Activated CD4-positive, alpha-beta T cell treated with anti-CD3 and anti-CD28 coated beads, Interleukin-2, amount 10 ng/mL, durations not matched to agents 7 days and 5 days (primary cell): ENCODE measurements at places on chromosomes 5 and 9.

GRCh38 chr9:75186767-75187380 lies 98.6 kb downstream of the OSTF1 start:
- no peak for DNase-seq

DNA sequence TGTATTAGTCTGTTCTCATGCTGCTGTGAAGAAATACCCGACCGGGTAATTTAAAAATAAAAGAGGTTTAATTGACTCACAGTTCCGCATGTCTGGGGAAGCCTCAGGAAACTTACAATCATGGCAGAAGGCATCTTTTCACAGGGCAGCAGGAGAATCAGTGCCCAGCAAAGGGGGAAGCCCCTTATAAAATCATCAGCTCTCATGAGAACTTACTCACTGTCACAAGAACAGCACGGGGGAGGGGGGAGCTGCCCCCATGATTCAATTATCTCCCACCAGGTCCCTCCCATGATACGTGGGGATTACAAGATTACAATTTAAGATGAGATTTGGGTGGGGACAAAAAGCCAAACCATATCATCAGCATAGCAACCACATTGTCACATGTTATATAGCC lies 102.5 kb downstream of the GPBP1 start:
- no peak for DNase-seq

DNA sequence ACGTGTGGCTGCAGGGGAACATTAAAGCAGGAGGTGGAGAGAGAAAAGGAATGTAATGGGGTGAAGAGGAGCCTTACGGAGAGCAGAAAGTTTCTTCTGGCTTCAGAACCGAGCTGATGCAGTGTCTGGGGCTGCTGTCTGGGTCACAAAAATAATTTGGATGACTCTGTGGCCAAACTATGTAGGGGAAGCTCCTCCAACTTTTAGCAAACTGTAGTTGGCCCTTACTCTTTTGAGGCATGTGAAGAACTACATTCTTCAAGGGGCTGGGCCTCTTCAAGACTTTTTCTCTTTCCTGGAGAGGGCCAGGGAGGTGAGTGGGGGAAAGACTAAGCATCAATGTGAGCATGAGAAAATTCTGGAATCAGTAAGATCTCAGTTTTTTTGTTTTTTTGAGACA lies 31.9 kb upstream of the SPARC start:
- no peak for DNase-seq

GRCh38 chr5:86030753-86031152 lies 587.0 kb upstream of the COX7C start:
- no peak for DNase-seq

DNA sequence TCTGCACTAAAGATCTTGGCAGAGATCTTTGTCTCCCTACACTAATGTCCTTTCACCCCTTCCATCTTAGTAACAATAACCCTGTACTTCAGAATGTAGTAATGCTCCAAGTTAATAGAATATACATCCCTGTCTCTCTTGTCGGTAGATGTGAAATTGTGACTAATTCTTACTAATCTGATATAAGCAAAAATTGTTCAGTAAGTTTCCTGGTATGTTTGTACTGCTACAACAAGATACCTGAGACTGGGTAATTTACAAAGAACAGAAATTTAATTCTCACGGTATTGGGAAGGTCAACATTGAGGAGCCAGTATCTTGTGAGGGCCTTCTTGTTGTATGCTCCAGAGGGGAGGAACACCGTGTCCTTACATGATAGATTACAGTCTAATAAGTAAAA lies 1686.6 kb upstream of the CDH9 start:
- DNase-seq = no peak
